ENCODE measurements at places on chromosomes 2 and 18.

GRCh38 chr2:134628453-134628852, 90.3 kb downstream of the TMEM163 start:
- no peaks in the 10 kb centered on the region for H3K4me1 ChIP-seq
- no peaks in the 10 kb centered on the region for H3K36me3 ChIP-seq
- no peak overlapping the region for H3K4me3 ChIP-seq

GRCh38 chr2:99811544-99811943, 321.7 kb upstream of the REV1 start:
- no peak overlapping the region for H3K4me3 ChIP-seq
- peak; percentile 84 for DNase-seq
- H3K27me3 ChIP-seq: no peaks in the 10 kb centered on the region
- H3K36me3 ChIP-seq: no peaks in the 10 kb centered on the region

DNA sequence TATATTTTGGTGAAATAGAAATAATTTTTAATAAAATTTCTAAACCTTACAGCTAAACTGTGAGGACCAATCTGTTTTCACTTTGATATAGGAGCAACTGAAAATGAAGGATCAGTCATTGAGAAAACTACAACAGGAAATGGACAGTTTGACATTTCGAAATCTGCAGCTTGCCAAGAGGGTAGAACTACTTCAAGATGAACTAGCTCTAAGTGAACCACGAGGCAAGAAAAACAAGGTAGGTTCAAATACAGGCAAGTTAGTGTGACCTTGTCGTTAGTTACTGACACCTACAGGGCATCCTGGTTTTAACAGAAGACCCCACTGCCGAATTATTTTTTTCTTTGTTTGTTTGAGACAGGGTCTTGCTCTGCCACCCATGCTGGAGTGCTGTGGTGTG, 75.5 kb upstream of the STON1 start:
- peaks cover 16% of the 10 kb centered on the region for H3K36me3 ChIP-seq

GRCh38 chr2:44758591-44758990, 182.9 kb upstream of the SIX3 start:
- H3K36me3 ChIP-seq: no peaks in the 10 kb centered on the region
- peaks cover 2% of the 10 kb centered on the region for H3K4me1 ChIP-seq
- DNase-seq: no peak

DNA sequence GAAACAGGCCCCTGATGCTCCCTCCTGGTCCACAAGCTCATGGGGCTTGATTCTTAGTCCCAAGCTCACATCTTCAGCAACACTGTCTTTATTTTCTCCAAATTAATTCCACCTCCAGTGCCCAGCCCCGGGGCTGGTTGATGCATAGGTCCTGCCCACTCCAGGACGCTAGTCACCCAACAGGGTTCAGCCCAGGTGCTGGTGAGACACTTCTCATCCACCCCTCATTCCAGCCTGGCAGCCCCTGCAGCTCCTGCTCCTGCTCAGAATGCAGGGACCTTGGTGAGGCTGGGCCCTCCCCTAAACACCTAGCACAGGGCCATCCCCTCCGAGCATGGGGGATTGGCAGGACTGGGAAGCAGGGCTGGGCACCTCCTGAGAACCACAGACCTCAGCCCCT, 25.7 kb downstream of the STEAP3 start:
- no peaks in the 10 kb centered on the region for H3K27me3 ChIP-seq
- H3K4me1 ChIP-seq: no peaks in the 10 kb centered on the region
- H3K36me3 ChIP-seq: no peaks in the 10 kb centered on the region
- DNase-seq: no peak
- H3K27ac ChIP-seq: no peak overlapping the region

- H3K27me3 ChIP-seq: no peaks in the 10 kb centered on the region
- H3K4me3 ChIP-seq: no peak overlapping the region
- DNase-seq: no peak
Measured at GRCh38 chr2:174184915-174185314, 63.4 kb downstream of the OLA1 start.

DNA sequence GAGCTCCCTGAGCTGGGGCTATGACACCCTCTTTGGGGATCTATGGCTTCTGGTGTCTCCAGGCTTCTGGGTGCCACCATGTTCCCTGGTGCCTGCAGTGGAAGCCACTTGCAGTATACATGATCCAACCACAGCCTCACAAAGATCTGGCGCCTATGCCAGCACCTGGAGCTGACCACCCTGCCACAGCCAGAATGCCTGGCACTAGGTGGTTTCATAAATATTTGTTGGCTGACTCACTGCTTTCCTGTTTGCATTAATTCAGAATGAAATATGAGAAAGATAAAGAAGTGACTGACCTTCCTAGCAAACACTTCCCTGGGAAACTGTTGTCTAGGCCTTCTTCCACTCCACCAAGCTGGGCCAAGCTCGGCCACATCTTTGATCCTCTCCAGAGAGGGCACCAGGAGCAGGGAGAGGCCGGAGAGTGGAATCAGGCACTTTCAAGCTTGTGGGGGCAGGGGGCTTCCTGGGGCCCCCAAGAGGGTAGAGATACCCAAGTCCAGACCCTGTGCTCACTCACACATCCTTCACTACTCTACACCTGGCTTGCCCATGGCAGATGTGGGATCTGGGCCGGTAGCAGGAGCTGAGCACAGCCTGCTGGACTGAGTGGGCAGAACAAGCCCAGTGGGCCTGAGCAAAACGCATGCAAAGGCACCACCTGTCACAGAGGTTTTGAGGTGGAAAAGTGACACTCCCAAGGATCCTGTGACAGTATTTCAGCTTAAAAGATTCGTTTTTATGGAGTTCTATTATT, 565.7 kb downstream of the SLC4A3 start:
- no peaks in the 10 kb centered on the region for H3K4me1 ChIP-seq
- H3K27ac ChIP-seq: no peak overlapping the region
- no peak for DNase-seq
- H3K4me3 ChIP-seq: no peak overlapping the region
- no peaks in the 10 kb centered on the region for H3K27me3 ChIP-seq

DNA sequence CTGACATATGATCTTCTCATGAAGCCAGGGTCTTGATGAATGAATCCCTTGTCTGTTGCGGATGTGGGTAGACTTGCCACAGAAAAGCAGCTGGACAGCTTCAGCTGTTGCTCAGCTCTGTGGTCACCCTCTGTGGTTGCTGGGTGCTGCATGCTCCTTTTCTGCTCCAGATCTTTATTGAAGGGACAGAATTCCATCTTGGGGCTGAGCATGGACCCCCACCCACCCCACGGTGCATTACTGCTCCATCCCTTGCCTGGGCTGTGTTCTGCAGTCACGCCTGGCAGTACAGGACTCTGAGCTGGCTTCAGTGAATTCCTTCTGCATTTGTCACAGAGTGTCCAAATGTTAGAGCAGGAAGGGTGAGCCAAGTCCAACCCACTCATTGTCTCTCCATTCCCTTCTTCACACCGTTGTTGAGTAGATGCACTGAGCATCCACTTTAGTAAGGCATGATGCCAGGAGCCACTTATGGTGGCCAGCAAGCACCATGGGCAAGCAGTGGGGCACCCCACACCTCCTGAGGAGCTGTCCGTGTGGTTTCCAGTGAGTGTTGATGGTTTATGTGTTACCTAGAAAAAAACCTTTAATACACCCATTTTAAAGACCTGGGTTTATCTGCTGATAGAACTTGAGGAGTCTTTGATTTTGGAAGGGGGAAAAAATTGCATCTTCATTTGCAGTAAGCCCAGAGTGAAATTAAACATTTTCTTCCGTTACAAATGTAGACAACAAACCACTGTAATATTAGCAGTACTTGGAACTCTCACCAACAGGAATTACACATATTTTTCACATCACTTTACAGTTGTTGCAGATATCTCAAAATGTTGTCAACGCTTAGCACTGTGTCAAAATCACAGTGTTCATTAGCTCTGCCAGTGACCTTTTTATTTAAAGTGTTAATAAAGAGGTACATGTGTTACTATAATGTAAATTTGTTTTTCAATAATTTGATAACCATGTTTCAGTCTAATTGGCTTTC, 14.7 kb upstream of the ITGB6 start:
- H3K27ac ChIP-seq: peak overlapping the region; percentile 76
- peaks cover 10% of the 10 kb centered on the region for H3K4me1 ChIP-seq
- DNase-seq: no peak
- H3K27me3 ChIP-seq: no peaks in the 10 kb centered on the region

GRCh38 chr18:1495387-1495786, 590.7 kb downstream of the ADCYAP1 start:
- no peaks in the 10 kb centered on the region for H3K27me3 ChIP-seq
- no peak overlapping the region for H3K4me3 ChIP-seq
- H3K4me1 ChIP-seq: no peaks in the 10 kb centered on the region
- DNase-seq: no peak
- no peak overlapping the region for H3K27ac ChIP-seq

DNA sequence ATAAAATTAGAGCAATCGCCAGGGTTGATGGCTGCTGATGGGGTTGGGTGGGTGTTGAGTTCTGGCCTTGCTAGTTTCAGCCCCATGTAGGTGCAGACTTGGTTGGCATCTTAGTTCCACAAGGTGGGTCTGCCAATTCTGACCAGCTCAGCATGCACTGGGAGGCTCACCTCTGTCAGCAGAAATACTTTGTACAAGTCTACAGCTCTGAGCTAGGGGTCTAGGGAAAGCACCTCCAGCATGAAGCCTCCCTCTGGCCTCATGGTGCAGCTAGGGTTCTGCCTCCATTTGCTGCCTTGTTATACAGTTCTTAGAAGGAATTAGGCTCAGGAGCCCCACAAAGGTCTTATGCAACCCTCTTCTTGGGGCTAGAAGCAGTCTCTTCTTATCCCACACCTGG, 278.9 kb upstream of the HDAC4 start:
- H3K27ac ChIP-seq: no peak overlapping the region
- no peaks in the 10 kb centered on the region for H3K36me3 ChIP-seq
- no peaks in the 10 kb centered on the region for H3K27me3 ChIP-seq
- no peak overlapping the region for H3K4me3 ChIP-seq
- DNase-seq: no peak

DNA sequence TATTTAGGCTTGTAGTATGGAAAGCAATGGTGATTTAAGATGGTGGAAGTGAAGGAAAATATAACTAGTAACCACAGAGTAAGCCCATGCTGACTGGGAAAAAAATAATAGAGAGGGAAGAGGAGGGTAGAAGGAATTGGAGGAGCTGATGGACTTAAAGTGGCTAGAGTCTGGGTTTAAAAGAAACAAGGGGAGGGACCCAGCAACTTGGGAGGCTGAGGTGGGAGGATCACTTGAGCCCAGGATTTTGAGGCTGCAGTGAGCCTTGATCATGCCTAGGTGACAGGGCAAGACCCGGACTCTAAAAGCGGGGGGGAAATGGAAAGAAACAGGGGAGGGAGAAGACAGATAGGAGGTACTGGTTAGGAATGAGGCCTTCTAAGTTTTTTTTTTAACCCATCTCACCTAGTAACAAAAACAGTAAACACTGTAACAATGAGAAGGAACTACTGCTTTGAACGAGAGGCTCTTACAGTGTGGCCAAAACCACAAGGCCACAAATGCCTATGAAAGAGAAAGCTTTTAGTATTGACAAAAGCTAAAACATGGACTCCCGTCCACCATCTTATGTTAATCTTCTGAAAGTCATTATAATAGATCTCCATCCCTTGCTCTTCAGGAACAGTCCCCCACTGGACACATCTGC, 26.6 kb downstream of the METTL8 start:
- no peak for DNase-seq
- H3K27ac ChIP-seq: no peak overlapping the region
- no peak overlapping the region for H3K4me3 ChIP-seq
- peaks cover 7% of the 10 kb centered on the region for H3K4me1 ChIP-seq
- H3K36me3 ChIP-seq: peaks cover 3% of the 10 kb centered on the region

DNA sequence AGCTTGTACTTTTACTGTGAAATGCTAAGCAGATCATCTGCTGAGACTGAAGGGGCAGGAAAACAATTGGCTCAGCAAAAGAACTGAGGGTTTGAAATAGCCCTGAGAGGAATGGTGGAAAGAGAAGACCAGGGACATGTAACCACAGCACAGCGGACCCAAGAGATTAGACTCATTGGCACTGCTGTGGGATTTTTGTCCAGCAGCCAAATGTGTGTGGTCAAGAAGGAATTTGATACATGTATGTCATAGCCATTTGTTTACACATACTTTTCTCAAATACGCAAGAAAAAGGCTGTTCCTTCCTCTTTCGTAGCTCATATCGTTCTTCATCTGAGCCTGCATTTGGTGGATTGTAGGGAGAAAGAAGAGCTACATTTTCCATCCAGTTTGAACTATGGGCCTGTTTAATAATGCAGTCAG, 73.8 kb downstream of the TRABD2A start:
- H3K36me3 ChIP-seq: no peaks in the 10 kb centered on the region
- DNase-seq: peak; percentile 14
- no peak overlapping the region for H3K4me3 ChIP-seq
- no peak overlapping the region for H3K27ac ChIP-seq

DNA sequence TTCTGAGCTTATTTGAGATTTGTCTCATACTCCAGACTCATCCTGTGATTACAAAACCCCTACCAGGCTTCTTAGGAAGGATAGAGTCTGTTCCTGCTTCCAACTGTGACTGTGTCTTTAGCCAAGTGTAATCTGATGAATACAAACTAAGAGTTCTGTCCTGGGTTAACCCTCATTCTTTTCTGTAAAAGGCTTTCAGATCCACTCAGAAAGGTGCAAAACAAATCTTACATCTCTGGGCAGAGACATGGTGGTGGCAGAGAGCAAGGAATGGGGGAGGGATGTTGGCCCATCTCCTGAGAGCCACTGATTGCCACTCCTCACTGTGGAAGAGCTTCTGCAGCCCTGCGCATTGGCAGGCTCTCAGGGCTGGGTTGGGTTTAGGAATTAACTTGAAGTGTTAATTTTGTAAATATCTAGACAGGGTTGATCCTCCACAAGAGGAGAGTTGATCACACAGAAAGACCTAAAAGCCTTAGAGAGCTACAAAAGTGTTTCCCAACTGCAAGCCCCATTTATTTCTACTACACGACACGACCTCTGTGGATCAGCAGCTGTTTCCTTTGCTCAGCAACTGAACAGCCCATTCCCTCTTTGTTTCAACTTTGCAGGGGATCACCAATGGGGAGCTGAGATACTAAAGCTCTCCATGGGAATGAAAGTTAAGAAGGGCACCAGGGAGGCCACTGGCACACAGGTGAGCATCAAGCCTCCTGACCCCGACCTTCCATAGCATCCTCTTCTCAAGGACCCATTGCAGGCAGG, 23.7 kb upstream of the SPTBN1 start:
- no peak overlapping the region for H3K27ac ChIP-seq
- no peaks in the 10 kb centered on the region for H3K4me1 ChIP-seq
- no peaks in the 10 kb centered on the region for H3K27me3 ChIP-seq
- no peaks in the 10 kb centered on the region for H3K36me3 ChIP-seq
- DNase-seq: no peak
